ENCODE measurements at places on chromosomes 6 and 20.

DNA sequence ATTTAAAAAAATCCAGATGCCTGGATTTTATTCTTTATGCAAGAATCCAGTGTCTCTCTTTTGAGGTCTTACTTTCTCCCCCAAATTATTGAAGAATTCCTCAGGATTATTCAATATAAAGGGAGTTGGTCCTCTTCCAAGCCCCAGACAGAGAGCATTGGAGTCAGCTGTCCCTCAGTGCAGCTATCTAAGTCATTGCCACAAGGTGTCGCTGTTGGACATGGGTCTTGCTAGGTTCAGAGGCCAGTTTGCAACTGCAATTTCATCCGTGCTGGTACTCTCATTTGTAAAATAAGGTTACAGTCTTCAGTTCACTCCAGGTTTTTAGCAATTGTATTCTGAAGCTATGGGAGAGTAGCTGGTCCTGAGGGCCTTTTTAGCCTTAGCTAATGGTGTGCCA lies 27.8 kb downstream of the CCN2 start:
- DNase-seq = no peak

DNA sequence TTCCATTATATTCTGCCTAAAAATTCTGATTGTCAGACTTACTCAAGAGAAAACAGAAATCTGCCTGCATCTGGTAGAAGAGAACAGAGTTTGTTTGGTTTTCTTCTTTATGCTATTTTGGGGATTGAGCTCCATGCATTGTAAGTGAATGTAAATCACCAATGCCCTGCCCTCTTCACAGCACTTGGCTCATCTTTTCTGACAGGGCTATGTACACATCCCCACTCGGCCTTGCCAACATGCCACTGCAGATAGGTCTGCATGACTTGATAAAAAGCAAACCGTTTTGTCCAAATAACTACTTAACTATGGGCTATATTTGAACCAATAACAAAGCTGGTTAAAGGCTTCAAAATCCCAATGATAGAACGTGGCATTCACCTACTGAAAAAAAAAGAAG lies 117.7 kb downstream of the IBTK start:
- DNase-seq = no peak

- no peak for DNase-seq
Measured at GRCh38 chr20:50797142-50797541, 2.3 kb downstream of the BCAS4 start.

DNA sequence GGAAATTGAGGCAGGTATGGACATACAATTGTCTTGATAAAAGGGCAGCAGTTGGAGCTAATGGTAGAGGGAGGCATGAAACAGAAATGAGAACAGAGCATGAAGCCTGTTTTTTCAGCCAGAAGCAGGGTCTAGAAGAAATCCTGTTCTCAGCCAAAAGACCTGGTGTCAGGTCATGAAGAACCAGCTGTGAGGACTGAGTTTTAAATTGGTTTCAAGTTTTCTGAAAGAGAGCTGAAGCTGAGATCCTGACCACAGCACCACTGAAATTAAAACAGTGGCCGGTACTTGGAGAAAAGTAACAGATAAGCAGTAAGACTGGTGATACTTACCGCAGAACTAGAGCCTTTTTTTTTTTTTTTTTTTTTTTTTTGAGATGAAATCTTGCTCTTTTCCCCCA lies 283.8 kb upstream of the BMP2 start:
- DNase-seq = no peak

DNA sequence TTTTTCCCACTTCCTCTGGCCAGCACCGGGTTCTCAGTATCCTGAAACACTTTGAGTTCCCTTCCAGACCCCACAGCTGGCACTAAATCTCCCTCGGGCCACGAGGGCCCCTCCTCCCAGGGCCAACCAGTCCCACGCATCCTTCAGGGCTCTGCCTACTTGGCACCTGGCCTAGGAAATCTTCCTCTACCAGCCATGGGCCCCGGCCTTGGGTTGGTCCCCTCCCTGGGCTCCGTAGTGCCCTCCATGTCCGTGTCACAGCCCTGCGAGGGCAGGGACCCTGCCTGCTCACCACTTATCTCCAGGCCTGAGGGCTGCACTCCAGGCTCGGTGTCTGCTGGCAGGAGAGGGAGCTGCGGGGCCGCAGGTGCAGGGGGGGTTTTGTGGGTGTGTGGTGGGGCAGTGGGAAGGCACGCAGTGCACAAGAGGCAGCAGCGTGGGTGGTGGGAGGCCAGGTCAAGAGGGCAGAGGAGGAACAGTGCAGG lies 48.8 kb upstream of the CDH22 start:
- DNase-seq = no peak

DNA sequence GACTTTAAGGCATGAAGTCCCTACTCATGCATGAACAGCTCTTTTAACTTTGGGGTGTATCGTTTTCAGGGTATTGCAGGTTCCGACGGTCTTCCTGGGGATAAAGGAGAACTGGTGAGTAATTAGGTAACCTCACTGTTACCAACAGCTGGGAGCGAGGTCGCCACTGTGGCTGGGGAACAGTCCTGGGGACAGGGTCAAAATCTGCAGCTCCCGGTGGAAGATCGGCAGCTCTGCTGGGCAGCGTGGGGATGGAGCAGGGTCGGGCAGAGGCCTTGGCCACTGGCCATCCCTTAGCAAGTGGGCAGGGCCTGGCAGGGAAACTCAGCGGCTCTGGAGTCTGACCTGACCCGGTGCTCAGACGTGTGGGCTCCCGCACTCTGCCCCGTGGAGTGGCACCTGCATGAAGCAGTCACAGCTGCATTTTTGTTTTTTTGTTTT lies 16.1 kb downstream of the COL9A3 start:
- no peak for DNase-seq

- DNase-seq = no peak
Measured at GRCh38 chr6:127457456-127458064, 1.6 kb downstream of the KIAA0408 start.

Data from activated CD8-positive, alpha-beta memory T cell treated with anti-CD3 and anti-CD28 coated beads for 1 hour (primary cell).